ENCODE measurements at places on chromosomes 2 and 18. TPM values are rescaled to one million over a fixed set of nuclear protein-coding genes. Genes with fewer than 3 reads are reported as not detected.

Gene SULT1C4
- total RNA-seq: 114 TPM

Gene TMEM163
- 0.13 TPM for total RNA-seq

Gene RTKN
- 18.0 TPM for total RNA-seq

Gene SERPINB2
- not detected for total RNA-seq

Gene UGT1A4
- not detected for total RNA-seq

Gene ZNF638
- 75.6 TPM for total RNA-seq

Gene ADCYAP1
- total RNA-seq: not detected

Gene SERPINB12
- total RNA-seq: not detected

Gene MROH2A
- not detected for total RNA-seq

Gene NTSR2
- not detected for total RNA-seq

Gene CAPN13
- not detected for total RNA-seq

Gene LOXHD1
- under 0.01 TPM for total RNA-seq

Gene SKOR2
- total RNA-seq: not detected

Gene ACAA2
- total RNA-seq: 22.0 TPM

Gene BIN1
- total RNA-seq: 27.4 TPM

Gene ERBB4
- under 0.01 TPM for total RNA-seq

Gene VIT
- 0.26 TPM for total RNA-seq

Gene OR6B2
- not detected for total RNA-seq

Gene SNTG2
- total RNA-seq: 0.38 TPM

Gene GAL3ST2
- not detected for total RNA-seq

Gene ADRA2B
- under 0.01 TPM for total RNA-seq

Gene LHCGR
- not detected for total RNA-seq

Gene SRSF7
- 107 TPM for total RNA-seq

Gene C1QL2
- total RNA-seq: not detected

Gene NCL
- 107 TPM for total RNA-seq

Gene NOSTRIN
- total RNA-seq: 2.5 TPM

Gene BOK
- 71.7 TPM for total RNA-seq

Gene GPBAR1
- 0.13 TPM for total RNA-seq

Gene GPR45
- not detected for total RNA-seq

Gene SFT2D3
- 4.9 TPM for total RNA-seq

Gene PKDCC
- total RNA-seq: 4.3 TPM

Gene CRIM1
- 375 TPM for total RNA-seq

Gene SYT4
- not detected for total RNA-seq

Gene RAX
- total RNA-seq: not detected

Gene CRACDL
- 3.0 TPM for total RNA-seq

Gene MARS2
- total RNA-seq: 4.1 TPM

Gene SCYGR4
- not detected for total RNA-seq

Gene SERPINB11
- total RNA-seq: not detected

Gene SPP2
- not detected for total RNA-seq

Gene AKAIN1
- not detected for total RNA-seq

Gene TEKT4
- not detected for total RNA-seq

Gene C2orf15
- total RNA-seq: 0.13 TPM

Gene ADNP2
- total RNA-seq: 12.2 TPM

Gene FAM168B
- 113 TPM for total RNA-seq

Gene CABYR
- total RNA-seq: 3.1 TPM

Gene CD207
- under 0.01 TPM for total RNA-seq

Gene ZNF385B
- total RNA-seq: not detected

Gene OSBPL6
- total RNA-seq: 8.7 TPM

Gene CNGA3
- not detected for total RNA-seq

Gene ANKRD53
- 0.13 TPM for total RNA-seq

Gene MEP1B
- not detected for total RNA-seq

Gene SCN9A
- total RNA-seq: 0.51 TPM

Gene THAP4
- 44.8 TPM for total RNA-seq

Gene SLC14A1
- total RNA-seq: not detected

Gene ABCB11
- not detected for total RNA-seq

Measured in dermis microvascular lymphatic vessel endothelial cell (primary cell).